Amniotic epithelial cell (primary cell): ENCODE measurements at places on chromosomes 3 and 15.

GRCh38 chr15:88401251-88401995, 65.8 kb downstream of the MRPL46 start:
- no peak for DNase-seq

DNA sequence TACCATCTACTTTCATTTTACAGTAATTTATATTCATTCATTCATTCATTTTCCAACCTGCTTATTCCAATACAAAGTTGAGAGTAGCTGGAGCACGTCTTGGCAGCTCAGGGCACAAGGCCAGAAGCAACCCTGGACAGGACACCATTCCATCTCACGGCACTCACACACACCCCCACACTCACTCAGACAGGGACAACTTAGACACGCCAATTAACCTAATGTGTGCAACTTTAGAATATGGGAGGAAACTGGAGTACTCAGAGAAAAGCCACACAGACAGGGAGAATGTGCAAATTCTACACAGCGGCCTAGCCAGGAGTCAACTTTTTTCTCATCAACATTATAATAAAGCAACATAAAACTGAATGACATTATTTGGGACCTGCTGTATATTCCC, 46.7 kb downstream of the IGF2BP2 start:
- DNase-seq, result no peak

- DNase-seq, result peak; percentile 48
These were observed 85.6 kb downstream of the CPN2 start for GRCh38 chr3:194265505-194265892.

- peak; percentile 56 for DNase-seq
These were observed 75.9 kb upstream of the VGLL4 start for GRCh38 chr3:11719406-11720303.

- no peak for DNase-seq
These were observed 11.9 kb downstream of the ABHD6 start for GRCh38 chr3:58249358-58250092.

DNA sequence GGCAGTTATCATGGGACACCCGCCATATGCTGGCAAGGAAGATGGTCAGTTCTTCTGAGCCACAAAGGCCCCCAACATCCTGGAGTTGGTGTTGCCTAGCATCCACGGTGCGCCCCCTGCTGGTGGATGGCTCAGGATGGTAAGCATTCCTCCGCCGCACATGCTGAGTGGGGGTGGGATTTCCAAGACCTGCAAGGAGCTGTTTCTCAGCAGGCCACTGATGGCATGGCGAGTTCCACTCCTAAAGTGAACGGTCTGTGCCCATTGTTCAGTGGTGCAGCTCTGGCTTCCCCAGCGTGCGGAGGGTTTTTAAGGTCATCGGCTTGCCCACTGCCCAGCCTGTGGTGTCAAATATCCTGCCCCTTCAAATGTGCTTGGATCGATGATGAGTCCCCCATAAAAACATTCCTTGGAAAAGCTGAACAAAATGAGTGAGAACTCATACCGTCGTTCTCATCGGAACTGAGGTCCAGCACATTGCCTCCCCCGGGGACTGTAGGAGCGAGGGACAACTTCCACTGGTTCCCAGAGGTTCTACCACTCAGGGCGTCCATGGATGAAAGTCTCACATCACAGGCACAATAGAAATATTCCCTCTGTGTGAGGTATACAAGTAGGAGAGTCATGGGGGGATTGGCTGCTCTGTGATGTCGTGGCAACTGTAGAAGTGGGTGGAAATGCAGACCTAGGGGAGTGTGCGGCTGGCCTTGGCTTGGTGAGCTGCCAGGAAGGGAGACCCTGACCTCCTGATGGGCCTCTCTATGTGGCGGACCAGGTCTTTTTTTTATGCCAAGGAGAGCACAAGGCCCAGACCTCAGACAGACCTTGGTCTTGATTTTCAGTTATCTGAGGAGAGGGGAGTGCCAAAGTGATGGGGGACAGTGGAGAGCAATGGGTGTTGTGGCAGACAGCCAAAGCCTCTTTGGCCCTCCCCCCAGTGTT, 102.0 kb downstream of the SNRPN start:
- no peak for DNase-seq

GRCh38 chr15:34682674-34683073, 72.1 kb downstream of the GJD2 start:
- peak; percentile 60 for DNase-seq

DNA sequence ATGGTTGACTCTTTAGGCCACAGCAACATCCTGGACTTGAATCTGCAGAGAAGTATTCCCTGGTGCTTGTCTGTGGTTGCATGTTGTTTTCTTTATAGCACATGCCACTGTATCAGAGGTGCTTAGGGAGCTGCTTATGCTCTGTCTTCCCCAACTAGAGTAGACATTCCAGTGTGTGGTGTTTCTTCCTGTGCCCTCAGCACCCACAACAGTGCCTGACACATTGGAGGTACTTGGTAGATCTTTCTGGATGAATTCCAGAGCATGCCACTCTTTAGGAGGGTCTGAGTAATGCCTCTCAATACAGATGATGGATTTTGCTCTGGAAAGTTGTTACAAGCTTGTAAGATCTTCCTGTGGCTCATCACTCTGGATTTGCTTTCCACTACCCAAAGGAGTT, 117.6 kb downstream of the CHDH start:
- DNase-seq, result no peak

GRCh38 chr15:74653426-74654102, 37.9 kb downstream of the CLK3 start:
- DNase-seq, result peak; percentile 61

GRCh38 chr3:113535898-113536297, 3.5 kb downstream of the SIDT1 start:
- DNase-seq, result no peak

- DNase-seq, result no peak
These were observed 53.0 kb upstream of the SEC22A start for GRCh38 chr3:123148772-123149171.

DNA sequence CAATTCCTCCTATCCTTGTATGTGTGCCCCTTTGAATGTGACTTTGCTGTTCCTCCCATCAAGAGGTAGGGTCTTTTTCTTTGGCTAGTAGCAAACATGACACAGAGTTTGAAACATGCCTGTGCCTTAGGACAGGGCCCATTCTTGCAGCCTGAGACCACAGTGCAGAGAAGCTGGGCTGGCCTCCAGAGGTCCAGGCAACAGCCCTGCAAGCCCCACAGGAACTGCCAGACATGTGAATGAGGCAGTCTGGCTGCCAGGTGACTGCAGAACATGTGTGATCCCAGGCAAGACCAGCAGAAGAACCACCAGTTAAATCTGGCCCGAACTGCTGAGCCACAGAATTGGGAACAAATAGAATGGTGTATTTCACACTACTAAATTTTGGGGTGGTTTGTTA, 1.2 kb upstream of the HGD start:
- DNase-seq, result no peak

DNA sequence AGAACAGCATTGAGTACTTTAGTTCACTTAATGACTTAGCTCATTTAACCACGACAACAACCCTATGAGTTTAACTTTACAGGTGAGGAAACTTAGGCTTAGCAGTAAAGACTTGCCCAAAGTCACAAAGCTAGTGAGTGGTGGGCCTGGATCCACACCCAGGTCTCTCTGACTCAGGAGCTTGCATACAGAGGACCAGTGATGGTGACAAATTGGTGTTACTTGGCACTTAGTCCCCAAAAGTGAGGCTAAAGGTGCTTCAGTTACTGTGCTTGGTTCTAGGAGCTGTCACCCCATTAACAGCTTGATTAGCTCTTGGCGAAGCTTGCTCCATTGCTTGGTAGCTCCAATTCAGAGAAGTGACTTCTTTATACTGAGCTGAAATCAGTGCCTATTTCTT, 6.1 kb downstream of the CELF6 start:
- no peak for DNase-seq

GRCh38 chr15:23467110-23467600, 20.1 kb upstream of the GOLGA6L2 start:
- peak; percentile 19 for DNase-seq

GRCh38 chr15:92634671-92635201, 20.8 kb downstream of the FAM174B start:
- no peak for DNase-seq

GRCh38 chr3:163538387-163538786, 1539.9 kb downstream of the SI start:
- DNase-seq, result peak; percentile 89

DNA sequence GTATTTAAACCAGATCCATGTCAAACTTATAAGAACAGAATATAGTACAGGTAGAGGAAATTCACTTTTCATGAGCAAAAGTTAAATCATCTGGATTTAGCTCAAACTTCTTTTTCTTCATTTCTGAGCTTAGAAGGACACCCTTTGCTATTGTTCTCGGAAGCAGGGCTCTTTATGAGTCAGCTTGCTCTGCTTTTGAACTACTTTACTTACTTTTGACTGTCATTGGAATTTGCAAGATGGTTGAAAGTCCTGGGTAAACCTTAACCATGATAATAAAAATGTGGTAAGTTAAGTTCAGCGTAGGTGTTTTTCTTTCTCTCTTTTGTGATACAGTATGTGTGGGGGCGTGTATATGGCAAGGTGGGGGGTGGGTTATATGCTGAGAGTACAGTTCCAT, 312.7 kb upstream of the DPH6 start:
- no peak for DNase-seq

DNA sequence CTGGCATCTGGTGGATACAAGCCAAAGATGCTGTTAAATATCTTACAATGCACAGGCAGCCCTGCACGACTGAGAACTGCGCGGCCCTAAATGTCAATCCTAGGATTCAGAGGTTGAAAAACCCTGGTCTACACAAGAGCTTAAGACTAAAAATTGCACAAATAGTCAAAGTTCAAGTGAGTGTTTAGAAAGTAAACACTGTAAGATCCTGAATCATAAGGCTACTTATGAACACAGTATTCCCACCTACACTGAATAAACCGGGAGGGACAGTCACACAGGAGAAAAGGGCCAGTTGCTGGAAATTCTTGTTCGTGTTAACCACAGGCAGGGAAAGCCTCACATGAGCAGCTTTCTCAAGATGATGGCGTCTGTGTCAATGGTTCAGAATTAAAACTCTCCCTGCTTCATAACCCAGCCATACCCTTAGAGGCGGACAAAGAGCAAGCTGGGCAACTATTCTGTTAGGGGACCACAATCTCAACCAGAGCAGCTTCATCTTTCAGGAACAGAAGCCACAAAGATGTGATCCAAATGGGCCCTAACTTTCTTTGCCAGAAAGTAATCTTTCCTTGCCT, 37.7 kb downstream of the LRIG1 start:
- no peak for DNase-seq

- DNase-seq, result no peak
These were observed 103.1 kb downstream of the VGLL3 start for GRCh38 chr3:86887876-86888275.

GRCh38 chr3:179723617-179724016, 70.8 kb downstream of the USP13 start:
- DNase-seq, result no peak

DNA sequence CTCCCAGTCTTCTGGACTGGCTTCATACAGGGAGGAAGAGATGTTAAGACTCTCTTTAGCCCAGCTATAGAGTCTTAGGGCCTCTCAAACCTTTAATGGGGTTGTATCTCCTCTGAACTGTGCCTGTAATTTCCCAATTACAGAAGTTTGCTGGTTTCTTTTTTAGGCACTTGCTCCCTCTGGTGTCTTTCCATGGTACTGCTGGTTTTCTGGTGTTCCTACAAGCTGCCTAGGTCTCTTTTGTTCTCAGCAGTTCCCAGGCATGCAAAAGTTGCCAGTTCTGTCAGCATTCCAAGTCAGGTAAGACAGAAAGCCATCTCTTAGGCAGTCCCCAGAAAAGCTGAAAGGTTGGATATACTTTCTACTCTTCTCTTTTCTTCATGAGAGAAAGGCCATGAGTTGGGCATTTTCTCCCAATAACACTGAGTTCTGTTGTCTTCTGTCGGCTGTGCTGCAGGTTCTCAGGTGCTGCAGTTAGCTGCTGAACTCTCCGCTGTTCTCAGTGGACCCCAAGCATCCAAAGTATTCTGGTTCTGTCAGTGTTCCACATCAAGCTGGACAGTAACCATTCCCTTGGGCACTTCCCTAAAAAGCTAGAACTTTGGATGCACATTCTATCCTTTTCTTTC, 54.4 kb upstream of the EHHADH start:
- DNase-seq, result peak; percentile 68

- no peak for DNase-seq
These were observed 7.0 kb downstream of the CHAC1 start for GRCh38 chr15:40960151-40960885.

GRCh38 chr15:68330901-68331300, 53.4 kb downstream of the FEM1B start:
- no peak for DNase-seq

DNA sequence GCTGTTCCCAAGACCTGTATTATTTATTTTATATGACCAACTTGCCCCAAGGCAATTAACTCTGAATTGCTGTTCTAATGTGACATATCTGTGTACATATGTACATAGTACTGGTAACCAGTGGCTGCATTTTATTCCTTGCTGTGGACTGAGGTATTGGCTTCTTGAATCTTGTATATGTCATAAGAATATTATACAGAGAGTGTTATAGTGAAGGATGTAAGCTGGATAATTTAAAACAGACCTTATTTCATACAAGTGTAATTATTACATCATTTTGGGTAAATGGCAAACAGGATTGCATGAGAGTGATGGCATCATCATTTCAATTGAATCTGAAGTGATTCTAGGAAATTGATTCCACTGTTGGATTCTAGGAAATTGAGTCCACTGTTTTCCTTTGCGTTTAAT, 32.9 kb downstream of the B3GALNT1 start:
- DNase-seq, result no peak

- no peak for DNase-seq
These were observed 180.5 kb downstream of the TAFA4 start for GRCh38 chr3:68751888-68752287.
